Placental epithelial cell (primary cell): ENCODE measurements at places on chromosomes 1 and 21. TPM values are rescaled to one million over a fixed set of nuclear protein-coding genes. Genes with fewer than 3 reads are reported as not detected.

The HES2 gene
- total RNA-seq = 4.3 and 9.0 TPM in 2 replicates

The IL23R gene
- not detected in 2 replicates for total RNA-seq

The KLF17 gene
- not detected in 2 replicates for total RNA-seq

The RGS13 gene
- not detected in 2 replicates for total RNA-seq

The KPRP gene
- total RNA-seq = not detected in 2 replicates

The GNG4 gene
- total RNA-seq = 1.2 and 2.4 TPM in 2 replicates

The CNTN2 gene
- under 0.01 TPM in 1 of 2 replicates, not detected in the other for total RNA-seq

The CD101 gene
- total RNA-seq = 1.3 and 1.6 TPM in 2 replicates

The TMEM240 gene
- 2.1 and 3.9 TPM in 2 replicates for total RNA-seq

The AMY1B gene
- not detected in 2 replicates for total RNA-seq

The MCOLN2 gene
- not detected in 2 replicates for total RNA-seq

The FBLIM1 gene
- total RNA-seq = 244 and 373 TPM in 2 replicates

The GOLT1A gene
- not detected in 2 replicates for total RNA-seq

The TNFRSF8 gene
- 0.11 TPM in 1 of 2 replicates, not detected in the other for total RNA-seq

The LCA5L gene
- 2.0 and 2.7 TPM in 2 replicates for total RNA-seq

The L1TD1 gene
- 72.0 and 72.6 TPM in 2 replicates for total RNA-seq

The RAB25 gene
- 62.4 and 69.0 TPM in 2 replicates for total RNA-seq

The COQ8A gene
- 5.1 and 7.1 TPM in 2 replicates for total RNA-seq

The FMO2 gene
- not detected in 2 replicates for total RNA-seq

The GTF2B gene
- 34.2 and 46.3 TPM in 2 replicates for total RNA-seq

The LRRC39 gene
- total RNA-seq = 0.22 and 0.39 TPM in 2 replicates

The COX20 gene
- 16.5 and 22.6 TPM in 2 replicates for total RNA-seq

The KCNE2 gene
- not detected in 2 replicates for total RNA-seq

The HJV gene
- not detected in 2 replicates for total RNA-seq

The ZNF695 gene
- total RNA-seq = 2.0 and 3.1 TPM in 2 replicates

The COL6A1 gene
- 17.9 and 29.4 TPM in 2 replicates for total RNA-seq

The SLC1A7 gene
- not detected in 2 replicates for total RNA-seq

The RNU1-2 gene
- under 0.01 TPM in 2 replicates for total RNA-seq

The CD53 gene
- not detected in 2 replicates for total RNA-seq

The AADACL4 gene
- total RNA-seq = under 0.01 TPM in 1 of 2 replicates, not detected in the other

The RCOR3 gene
- 30.9 and 45.9 TPM in 2 replicates for total RNA-seq

The CYP4Z1 gene
- not detected in 2 replicates for total RNA-seq

The MCOLN3 gene
- total RNA-seq = 0.39 TPM in 1 of 2 replicates, not detected in the other

The BTF3L4 gene
- 36.9 and 46.0 TPM in 2 replicates for total RNA-seq

The HSF2BP gene
- 11.0 and 16.1 TPM in 2 replicates for total RNA-seq

The ATP1A4 gene
- 2.4 and 13.0 TPM in 2 replicates for total RNA-seq
